Amygdala (tissue), 56 donors: ENCODE measurements at places on chromosomes 13 and 19.

DNA sequence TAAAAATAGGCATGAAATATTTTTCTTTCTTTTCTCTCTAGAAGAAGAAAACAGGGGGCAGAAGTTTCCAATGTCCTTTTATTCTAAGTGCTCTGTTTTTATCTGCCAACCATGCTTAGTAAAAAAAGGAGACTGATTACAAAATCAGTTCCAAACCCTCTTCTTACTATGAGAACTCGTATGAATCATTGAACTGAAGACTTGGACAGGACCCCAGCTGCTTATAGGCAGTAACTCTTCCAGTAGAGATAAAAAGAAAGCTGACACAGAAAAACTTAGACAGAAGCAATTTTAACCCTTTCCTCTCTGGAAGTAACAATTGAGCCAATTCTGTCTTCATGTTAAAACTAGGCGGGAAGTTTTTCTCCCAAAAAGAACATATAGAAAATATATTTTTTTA is 24.5 kb upstream of the FREM2 start:
- no peak for DNase-seq

- no peak for DNase-seq
Observed at GRCh38 chr19:2586196-2586595, 110.3 kb downstream of the GADD45B start.

DNA sequence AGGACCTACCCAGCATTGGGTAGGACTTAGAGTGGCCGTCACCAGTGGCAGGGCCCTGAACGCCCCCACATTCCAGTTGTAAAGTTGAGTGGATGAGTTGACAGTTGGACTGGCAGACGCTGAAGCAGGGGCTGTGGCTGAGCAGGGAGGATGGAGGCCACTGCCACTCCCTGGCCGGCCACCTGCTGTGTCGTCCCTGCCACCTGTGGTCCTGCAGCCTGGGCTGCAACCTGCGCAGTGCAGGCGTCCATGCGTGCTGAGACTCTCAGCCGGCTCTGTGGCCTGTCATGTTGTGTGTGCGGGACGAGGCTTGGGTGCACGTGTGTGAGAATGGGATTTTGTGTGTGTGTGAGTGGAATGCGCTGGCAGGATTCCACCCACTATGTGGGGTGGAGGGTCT is 80.8 kb downstream of the SCGB2B2 start:
- no peak for DNase-seq

GRCh38 chr13:44668688-44669087 is 92.6 kb upstream of the TSC22D1 start:
- no peak for DNase-seq

GRCh38 chr19:1250437-1251260 is 2.3 kb downstream of the MIDN start:
- peak; percentile 60 for DNase-seq

GRCh38 chr19:48330012-48330681 is 4.8 kb downstream of the EMP3 start:
- DNase-seq = peak; percentile 84

DNA sequence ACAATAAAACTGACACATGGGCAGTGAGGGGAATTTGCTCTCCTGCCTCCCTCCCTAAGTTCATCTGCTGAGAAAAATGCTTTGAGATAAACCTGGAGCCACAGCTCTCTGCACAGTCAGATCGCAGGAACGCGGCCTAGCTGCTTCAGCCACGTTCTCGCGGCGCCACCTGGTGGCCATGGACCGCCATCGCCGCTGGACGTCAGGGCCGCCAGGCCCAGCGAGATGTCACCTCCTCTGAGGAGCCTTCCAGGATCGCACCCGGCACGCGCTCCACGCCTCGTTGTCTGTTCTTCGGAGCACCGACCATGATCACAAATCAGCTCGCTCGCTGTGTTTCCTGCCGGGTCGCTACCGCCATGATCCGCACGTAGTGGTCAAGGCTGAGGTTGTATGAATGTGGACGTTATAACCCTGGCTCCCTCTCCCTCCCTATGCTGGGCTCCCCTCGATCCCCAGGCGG is 20.6 kb upstream of the USP29 start:
- peak; percentile 35 for DNase-seq

- DNase-seq = no peak
Observed at GRCh38 chr13:35345992-35346391, 130.5 kb downstream of the MAB21L1 start.

DNA sequence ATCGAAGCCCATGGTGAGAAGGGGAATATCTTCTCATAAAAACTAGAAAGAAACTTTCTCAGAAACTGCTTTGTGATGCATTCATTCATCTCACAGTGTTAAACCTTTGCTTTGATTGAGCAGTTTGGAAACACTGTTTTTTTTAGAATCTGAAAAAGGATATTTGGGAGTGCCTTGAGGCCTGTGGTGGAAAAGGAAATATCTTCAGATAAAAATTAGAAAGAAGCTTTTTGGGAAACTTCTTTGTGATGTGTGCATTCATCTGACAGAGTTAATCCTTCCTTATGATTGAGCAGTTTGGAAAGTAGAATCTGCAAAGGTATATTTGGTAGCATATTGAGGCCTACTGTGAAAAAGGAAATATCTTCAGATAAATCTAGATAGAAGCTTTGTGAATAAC is 1594.9 kb downstream of the UQCRFS1 start:
- DNase-seq = no peak

DNA sequence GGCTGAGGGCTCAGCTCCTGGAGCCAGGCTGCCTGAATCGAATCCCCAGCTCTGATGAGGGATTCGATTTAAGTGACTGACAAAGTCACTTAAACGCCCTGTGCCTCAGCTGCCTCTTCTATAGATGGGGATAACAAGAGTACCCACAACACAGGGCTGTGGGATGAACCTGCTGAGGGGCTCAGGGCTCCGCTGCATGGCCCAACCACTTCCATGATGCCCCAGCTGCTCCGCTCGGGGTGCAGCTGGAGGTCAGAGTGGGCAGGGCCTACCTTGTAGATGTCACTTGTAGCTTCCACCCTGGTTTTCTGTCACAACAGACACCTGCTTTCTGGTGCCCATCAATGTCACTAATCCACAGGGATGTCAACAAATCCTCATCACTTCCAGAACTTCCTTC is 39.2 kb downstream of the STK24 start:
- no peak for DNase-seq

DNA sequence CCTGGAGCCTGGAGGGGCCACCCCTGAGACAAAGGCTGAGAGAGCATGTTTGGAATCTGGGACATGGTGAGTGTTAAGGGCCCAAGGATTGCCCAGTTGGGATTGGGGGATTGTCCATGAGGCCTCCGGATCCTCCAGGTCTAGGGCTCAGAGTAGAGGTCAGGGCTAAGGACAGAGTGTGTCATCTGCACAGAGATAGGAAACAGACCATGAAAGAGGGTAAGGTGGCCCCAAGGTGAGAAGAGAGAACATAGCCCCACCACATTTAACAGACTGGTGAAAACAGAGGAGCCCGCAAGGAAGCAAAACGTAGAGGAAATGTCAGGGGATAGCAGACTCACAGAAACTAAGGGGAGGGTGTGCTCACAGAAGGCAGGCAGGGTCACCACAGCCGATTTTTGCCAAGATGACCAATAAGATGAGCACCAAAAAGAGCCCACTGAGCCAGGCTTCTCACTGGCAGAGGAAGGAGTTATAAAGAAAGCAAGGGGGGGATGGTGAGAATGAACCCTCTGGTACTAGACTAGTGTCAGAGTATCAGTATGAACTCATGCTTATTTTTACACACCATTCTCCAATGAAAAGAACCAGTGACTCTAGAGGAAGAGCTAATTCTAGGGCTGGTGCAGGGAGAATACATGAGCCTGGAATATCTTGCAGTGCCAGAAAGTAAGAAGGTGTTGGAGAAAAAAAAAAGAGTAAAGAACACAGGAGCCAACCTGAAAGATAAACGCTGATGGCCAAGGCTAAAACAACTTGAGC is 17.5 kb downstream of the DYRK1B start:
- DNase-seq = no peak

DNA sequence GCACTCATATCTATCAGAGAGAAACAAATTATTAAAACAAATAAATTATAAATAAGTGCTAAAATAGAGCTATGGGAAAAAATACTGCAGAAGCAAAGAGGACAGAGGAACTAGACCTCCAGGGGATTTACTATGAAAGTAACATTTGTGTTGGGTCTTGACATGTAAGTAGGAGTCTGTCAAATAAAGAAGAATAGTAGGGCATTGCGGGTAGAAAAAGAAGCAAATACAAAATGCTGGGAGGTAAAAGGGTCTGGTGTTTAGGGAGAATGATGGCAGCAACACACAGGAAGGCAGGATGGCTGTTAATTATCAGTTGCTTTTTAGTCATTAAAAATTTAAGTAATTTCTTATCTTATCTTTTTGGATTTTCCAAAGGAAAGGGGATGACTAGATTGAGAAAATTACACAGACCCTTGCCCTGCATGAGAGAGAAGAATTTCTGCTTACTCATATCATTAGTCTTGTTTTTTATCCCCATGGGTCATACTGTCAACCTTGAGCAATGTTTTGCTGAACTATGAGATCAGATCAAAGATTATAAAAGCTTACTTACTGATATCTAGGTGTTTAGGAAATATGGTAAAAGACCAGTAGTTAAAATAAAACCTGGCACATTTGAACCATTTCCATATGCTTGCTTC is 472.7 kb downstream of the DIAPH3 start:
- DNase-seq = no peak

DNA sequence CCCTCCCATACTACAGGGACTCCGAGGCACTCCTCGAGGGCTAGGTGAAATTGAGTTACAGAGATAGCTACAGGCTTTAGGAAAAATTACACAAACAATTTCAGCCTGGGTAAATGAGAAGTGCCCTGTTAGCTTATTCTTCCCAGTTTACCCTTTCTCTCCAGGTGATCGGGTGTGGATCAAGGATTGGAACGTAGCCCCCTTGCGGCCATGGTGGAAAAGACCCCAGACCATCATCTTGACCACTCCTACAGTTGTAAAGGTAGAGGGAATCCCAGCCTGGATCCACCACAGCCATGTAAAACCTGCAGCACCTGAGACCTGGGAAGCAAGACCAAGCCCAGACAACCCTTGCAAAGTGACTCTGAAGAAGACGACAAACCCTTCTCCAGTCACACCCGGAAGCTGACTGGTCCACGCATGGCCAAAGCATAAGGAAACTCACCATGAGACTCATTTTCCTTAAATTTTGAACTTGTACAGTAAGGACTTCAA is 600.6 kb downstream of the UQCRFS1 start:
- DNase-seq = no peak

GRCh38 chr19:18795540-18795939 is 4.4 kb upstream of the COMP start:
- DNase-seq = no peak

DNA sequence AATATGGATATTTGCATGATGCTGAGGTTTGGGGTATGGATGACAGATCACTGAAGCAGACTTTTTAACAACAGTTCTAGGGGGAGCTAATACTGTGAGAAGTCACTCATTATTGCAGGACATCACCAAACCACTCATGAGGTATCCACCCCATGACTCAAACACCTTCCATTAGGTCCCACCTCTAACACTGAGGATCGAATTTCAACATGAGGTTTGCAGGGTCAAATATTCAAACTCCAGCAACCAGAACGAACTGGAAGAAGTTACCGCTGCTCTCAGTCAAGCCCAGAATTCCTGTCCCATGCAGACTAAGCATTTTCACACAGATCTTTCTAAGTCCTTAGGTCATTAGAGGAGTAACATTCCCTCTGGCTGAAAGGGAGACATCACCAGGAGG is 758.9 kb downstream of the UQCRFS1 start:
- no peak for DNase-seq

DNA sequence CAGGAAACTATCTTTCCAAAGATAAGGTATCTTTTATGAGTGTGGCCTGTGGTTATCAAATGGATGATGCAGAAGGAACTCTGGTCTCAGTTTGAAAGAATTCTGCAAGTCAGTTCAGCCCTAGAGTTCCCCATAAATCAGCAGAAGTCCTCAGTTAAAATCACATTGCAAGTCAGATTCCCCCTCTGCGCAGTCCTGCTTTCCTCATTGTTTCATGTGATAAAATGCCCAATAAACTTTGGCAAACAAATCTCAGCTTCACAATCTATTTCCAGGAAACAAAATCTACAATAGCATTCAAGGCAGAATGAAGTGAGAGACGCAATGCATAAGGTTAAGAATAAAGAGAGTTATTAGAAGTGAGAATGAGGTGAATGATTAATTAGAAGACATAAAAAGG is 216.3 kb upstream of the KLHL1 start:
- no peak for DNase-seq

GRCh38 chr13:46817838-46818476 is 21.0 kb upstream of the ESD start:
- DNase-seq = no peak

- no peak for DNase-seq
Observed at GRCh38 chr19:38549942-38550341, 67.8 kb downstream of the MAP4K1 start.

DNA sequence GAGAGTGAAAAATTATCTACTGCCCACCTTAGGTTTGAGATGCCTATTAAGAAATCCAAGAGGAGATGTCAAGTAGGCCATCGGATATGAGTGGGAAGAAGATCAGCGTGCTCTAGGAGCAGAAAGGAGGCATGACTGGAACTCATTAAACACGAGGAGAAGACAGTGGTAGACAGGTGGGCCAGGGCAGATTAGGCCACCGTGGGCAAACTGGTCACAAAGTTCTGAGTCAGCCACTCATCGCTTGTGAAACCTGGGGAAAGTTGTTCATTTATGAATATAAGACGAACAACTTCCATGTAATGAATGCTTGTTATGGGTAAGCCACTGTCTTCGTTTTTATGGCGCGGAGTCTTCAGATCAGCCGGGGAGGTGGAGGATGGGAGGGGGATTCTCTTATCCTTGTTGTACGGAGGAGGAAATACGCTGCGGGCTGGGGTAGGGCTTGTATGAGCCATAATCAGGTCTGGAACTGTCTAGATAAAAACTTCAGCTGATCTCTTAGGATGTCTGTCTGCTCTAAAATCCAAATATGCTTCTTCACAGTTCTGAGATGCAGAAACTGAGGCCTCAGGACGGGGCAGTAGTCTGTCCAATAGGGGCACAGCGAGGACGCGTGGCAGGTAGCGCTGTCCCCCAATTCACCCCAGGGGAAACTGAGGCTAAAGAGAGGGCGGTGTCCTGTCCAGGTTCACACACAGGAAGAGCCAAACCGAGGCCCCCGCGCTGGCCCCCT is 1.1 kb upstream of the ZNF444 start:
- DNase-seq = no peak

DNA sequence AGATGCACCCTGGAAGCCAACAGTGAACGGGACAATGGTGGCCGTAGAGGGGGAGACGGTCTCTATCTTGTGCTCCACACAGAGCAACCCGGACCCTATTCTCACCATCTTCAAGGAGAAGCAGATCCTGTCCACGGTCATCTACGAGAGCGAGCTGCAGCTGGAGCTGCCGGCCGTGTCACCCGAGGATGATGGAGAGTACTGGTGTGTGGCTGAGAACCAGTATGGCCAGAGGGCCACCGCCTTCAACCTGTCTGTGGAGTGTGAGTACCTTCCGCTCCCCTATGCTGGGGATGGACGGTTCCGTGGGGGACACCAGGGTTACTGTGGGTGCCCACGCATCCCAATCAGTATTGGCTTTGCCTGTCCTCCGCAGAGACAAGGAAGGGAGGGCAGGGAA is 10.5 kb downstream of the MAG start:
- DNase-seq = no peak
